T-helper 9 cell (primary cell): ENCODE measurements at places on chromosomes 7 and 10.
A peak's percentile ranks its signal among the peaks of the same experiment; 100 is the strongest.

DNA sequence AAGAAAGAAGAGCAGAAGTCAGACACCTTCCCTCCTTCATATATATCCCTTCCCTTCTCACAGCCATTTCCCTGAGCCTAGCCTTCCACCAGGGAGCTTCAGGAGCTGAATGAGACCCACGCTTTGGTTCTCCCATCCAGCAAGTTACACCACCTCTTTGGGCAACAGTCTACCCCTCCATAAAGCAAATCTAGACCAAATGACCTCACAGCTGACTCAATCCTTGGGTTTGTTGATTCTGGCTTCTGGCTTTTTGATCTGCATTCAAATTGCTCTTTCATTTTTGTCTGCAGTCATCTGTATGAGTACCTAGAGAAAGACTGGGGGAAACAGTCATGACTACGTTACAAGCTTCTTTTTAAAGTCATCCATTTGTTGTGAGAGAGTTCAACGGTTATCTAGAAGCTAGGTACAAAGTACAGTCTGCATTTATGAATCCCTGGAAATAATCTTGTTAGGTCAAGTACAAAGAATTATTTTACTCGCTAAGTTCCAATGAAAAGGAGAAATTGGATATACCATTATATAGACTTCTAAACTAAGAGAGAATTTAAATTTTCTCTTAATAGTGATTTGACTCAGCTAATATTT is 86.3 kb downstream of the RAB11FIP2 start:
- no peak for DNase-seq

- no peak for DNase-seq
These were observed 3.8 kb downstream of the GIMAP1 start for GRCh38 chr7:150719960-150720891.

DNA sequence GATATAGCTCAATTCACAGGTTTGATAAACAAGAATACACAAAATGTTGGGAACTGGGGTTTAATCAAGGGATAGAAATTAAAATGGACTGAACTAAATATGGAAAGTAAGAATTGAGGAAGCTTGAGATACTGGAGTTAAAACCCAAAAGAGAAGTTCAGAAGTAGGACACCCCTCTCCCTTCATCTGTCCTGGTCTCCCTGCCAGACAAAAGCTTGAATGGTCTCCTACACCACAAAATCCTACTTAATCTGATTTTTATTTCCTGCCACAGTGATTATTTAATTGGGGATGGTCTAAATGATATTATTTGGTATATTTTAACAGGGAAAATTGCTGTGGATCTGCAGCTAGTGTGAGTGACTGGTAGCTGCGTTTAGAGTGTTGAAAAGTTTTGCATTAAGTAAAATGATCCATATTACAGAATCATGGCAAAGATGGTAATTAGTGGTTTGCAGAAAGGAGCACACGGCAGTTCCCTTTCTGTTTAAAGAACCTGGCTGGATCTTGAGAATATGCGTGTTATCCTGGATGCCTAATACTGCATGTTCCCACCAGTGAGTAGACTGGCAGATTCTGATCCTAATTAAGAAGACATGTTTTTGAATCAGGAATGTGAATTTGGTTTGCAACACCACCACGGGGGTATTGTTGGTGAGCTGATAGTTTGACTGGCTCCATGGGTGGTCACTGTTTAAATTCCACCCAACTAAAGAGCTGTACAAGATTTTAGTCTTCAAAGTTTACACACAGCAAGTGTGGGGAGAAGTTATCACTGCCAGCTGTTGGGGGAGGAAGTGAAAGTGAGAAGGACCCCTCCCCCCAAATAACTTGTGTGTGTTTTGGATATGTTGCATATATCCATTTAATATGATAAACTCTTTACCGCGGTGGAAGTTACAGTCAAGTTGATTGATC is 5.5 kb downstream of the RBM20 start:
- no peak for DNase-seq

GRCh38 chr7:114567416-114567815 is 152.8 kb downstream of the FOXP2 start:
- DNase-seq = no peak

- DNase-seq = no peak
These were observed 37.2 kb downstream of the KAT6B start for GRCh38 chr10:74863551-74863950.

- no peak for DNase-seq
These were observed 98.8 kb upstream of the BMPER start for GRCh38 chr7:33806298-33807154.

GRCh38 chr10:79112881-79113431 is 44.2 kb downstream of the ZMIZ1 start:
- DNase-seq = no peak

DNA sequence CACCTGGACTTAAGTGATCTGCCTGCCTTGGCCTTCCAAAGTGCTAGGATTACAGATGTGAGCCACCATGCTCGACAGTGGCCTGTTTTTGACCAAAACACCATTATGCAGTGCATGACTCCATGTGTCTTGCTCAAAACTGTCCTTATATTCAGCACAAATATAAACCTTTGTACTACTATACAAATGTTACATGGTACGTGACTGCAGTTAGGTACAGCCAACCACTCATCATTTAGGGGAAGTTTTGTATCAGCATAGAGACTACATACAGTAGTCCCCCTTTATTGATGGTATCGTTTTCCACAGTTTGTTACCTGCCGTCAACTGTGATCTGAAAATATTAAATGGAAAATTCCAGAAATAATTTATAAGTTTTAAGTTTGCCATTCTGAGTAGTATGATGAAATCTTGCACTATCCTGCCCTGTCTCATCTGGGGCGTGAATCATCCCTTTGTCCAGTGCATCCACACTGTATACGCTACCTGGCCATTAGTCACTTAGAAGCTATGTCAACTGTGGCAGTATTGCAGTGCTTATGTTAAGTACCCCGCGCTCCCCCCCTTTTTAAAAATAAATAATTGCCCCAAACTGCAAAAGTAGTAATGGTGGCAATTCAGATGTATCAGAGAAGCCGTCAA is 23.3 kb upstream of the ZNF282 start:
- DNase-seq = no peak

- DNase-seq = no peak
These were observed 14.6 kb downstream of the LRRC17 start for GRCh38 chr7:102927312-102927933.

DNA sequence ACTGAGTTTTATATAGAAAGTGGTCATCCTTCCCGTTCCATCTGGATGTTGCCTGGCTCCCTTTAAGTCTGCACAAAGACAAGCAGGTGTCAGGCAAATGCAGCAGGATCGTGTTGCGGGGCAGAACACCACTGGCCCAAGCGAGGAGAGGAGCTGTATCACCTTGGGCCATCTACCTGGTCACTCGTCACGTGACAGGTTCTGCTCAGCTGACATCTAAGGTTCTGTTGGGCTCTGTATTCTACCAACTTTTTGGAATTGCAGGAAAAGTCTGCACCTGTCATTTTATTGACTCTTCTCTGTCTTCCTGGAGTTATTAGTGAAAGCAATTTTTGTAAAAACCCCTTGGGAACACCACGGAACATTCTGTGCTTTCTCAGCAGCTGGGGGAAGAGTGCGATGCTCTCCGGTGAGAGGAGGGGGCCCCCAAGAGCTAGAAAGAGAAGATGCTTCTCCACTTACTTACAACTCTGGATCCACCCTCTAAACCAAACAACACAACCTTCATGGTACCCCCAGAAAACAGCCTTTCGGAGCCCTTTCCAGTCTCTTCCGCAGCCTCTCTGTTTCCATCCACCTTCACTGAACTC is 83.4 kb upstream of the NMT2 start:
- DNase-seq = no peak

- DNase-seq = no peak
These were observed 56.8 kb upstream of the SVIL start for GRCh38 chr10:29691564-29692072.

- DNase-seq = no peak
These were observed at the start of gene GIMAP4 for GRCh38 chr7:150567169-150567568. TSS of gene GIMAP4 (plus strand) at chr7:150567390. CDS start at chr7:150569902, 2,512 bp downstream.

DNA sequence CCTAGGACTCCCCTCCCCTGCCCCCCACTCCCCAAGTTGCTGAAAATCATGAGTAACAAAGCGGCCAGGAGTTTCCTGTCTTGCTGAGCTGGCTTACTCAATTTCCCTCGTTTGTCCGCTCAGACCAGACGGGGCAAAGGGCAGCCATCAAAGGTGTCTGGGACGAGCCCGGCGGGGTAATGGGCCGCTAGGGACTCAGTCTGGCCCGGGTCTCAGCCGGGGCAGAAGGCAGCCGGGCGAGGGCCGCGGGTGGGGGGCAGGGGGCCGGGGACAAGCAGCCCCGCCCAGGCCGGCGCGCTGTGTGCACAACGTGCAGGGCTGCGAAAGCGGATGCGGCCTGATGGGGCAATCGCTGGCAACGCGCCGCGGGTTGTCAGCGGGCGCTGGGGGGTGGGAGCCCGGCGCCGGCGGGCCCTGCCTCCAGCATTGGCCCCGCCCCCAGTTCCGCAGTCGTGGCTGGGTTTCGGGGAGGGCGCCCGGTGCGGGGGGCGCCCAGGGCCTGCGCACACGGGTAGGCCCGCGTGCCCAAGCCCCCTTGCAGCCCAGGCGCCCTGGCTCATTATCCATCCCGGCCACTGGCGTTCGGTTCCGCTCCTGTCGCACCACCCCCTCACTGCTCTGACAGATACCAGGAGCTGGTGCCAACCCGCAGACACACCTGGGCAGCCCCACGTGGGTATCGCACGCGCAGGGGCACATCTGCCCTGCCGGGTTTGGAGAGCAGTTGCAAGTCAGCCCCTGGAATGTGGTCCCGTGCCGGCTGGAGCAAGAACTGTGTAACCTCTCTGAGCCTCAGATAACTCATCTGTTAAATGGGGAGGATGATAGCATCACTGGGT is 35.1 kb downstream of the DNAJB12 start:
- DNase-seq = peak; percentile 79

DNA sequence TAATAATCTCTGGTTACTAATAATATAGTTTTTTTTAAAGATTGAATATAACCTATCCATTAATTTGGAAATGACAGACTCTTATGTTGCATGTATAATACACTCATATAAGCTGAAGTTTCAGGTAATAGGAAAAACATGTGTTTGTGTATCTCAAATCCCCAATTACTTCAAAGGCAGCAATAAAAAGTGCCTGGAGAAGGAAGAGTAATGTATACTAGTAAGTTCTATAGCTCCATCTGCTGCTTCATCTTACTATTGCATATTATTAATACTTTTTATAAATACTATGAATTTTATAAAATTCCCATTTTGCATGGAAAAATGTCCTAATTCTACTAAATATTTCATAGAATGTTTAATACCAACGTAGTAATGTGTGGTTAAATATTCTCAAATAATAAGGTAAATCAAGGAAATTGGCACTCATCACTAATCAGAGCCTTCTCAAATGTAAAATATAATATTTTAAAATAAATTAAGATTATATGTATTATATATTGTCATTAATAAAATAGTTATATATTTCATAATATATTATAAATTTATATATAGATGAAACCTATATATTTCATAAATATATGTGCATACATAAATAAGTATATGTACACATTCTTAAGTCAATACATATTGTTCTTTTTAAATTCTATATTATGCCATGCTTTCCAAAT is 311.9 kb downstream of the HGF start:
- no peak for DNase-seq

- no peak for DNase-seq
These were observed 94.2 kb downstream of the CUL2 start for GRCh38 chr10:34995925-34996324.

DNA sequence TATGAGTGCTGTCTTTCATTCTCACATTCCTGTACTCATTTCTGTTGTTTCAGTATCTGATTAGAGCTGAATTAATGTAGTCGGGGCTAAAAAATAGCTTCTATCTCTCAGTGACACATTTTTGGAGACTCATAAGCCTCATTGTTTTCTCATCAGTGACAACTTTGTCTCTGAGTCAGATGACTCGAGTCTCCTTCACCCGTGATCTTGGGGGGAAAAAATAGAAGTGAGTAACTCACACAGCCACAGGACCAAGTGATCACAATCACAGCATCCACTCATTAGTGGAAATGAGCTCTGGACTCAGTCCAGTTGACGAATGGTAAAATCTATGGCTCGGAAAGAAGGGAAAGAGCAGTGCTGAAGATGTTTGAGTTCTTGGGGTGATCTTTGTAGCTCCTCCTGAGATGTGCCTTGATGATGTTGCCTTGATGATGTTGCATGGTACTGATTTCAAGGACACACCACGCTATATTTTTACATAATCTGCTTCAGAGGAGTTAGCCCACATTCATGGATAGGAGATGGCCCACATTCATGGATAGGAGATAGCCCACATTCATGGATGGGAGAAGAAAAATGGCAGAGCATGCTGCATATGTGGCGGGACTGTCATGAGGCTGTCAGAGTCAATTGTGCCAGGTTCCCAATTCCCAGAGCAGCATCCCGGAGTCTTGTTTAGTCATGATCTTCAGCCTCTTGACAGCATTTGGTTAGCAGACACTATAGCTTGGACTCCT is 214.7 kb downstream of the CELF2 start:
- no peak for DNase-seq

- DNase-seq = no peak
These were observed 26.1 kb downstream of the PLAC9 start for GRCh38 chr10:80158598-80159127.

DNA sequence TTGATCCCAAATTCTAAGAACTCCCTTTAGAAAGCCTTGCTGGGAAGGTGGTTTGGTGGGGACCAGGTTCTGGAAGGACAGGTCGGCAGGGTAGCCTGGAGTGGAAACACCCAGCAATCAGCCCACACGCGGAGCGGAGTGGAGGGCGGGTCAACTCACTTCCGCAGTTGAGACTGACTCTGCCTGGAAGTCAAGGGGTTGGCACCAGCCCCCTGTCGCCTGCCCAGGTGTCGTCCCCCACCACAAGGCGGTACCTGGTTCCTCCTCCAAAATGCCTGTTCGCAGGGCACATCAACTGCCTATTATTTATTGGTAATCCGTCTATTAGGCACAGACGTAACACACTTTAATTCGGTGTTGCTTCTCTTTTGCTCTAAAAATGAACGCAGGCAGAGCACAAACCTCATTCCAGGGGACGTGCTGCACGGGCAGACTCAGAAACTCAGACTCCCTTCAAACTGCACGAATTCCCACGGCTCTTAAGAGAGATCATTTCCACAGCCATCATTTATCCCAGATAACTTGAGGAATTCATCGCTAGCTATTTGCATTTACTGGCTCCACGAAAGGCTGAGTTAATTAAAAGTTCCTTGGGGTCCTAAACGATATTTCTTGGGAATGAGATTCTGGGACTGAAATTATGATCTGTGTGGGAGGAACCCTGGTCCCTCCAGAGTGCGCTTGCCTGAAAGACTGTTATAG is 248.2 kb upstream of the PPP2R2D start:
- no peak for DNase-seq

DNA sequence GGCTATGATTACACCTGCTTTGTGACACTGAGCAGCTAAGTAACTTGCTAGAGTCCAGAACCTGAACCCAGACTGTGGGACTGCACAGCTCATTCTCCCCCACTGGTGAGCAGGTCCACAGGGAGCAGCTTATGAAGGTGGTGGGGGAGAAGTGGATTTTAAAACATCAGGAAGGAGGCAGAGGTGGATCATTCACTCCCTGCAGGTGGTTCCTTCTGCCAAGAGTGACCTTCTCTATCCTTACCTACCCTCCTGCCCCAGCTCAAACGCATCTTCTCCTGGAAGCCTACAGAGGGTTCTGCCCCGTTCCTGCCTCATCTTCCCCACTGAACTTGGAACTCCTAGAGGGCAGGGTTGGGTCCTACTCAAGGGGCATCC is 539 bp upstream of the FAM241B start:
- no peak for DNase-seq

- DNase-seq = no peak
These were observed 353.5 kb downstream of the TCERG1L start for GRCh38 chr10:130958003-130958402.
